Stimulated activated CD4-positive, alpha-beta T cell treated with anti-CD3 and anti-CD28 coated beads, Interleukin-4, amount 100 ng/mL, for 48 hours (primary cell): ENCODE measurements at places on chromosomes 4 and X.

GRCh38 chr4:123777373-123777772 lies 380.8 kb downstream of the SPRY1 start:
- no peak for DNase-seq

DNA sequence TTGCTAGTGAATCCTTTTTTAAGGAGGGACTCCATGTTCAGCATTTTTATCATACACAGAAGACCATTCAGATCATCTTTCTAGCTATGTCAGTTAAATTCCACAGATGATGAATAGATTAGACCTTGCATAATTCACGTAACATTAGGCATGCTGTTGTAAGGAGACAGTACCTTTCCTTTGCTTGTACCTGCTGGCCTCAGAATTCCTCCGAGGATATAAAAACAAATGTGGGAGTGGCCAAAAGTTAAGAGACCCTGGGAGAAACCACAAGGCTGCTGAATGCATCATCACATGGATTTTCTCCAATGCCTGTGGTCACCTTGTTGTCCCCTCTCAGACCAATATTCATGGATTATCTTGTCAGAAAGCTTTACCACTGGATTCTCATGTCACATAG lies 201.4 kb downstream of the MAGEB17 start:
- DNase-seq, result no peak

DNA sequence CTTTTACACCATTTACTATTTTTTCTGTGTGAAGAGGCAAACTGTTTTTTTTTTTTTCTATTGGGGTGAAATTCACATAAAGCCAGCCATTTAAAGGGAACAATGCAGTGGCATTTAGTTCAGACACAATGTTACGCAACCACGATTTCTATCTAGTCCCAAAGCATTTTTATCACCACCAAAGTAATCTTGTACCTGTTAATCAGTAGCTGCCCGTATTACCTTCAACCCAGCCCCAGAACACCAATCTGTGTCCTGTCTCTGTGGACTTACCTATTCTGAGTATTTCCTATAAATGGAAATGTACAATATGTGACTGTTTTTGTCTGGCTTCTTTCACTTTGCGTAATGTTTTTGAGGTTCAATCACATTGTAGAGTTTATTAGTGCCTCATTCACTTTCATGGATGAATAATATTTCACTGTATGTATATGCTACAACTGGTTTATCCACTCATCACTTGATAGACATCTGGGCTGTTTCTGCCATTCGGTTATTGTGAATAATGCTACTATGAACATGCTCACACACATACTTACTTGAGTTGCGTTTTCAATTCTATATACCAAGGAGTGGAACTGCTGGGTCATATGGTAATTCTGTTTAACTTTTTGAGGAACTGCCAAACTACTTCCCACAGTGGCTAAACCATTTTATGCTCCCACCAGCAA lies 116.2 kb downstream of the CDS1 start:
- no peak for DNase-seq

- DNase-seq, result no peak
These were observed 538 bp downstream of the STBD1 start for GRCh38 chr4:76306882-76307659.

GRCh38 chr4:38964942-38965775 lies 67.0 kb downstream of the TMEM156 start:
- DNase-seq, result no peak

GRCh38 chrX:20144491-20144890 lies 2.9 kb upstream of the EIF1AX start:
- no peak for DNase-seq

- DNase-seq, result no peak
These were observed 17.5 kb downstream of the PRSS12 start for GRCh38 chr4:118335324-118335723.

DNA sequence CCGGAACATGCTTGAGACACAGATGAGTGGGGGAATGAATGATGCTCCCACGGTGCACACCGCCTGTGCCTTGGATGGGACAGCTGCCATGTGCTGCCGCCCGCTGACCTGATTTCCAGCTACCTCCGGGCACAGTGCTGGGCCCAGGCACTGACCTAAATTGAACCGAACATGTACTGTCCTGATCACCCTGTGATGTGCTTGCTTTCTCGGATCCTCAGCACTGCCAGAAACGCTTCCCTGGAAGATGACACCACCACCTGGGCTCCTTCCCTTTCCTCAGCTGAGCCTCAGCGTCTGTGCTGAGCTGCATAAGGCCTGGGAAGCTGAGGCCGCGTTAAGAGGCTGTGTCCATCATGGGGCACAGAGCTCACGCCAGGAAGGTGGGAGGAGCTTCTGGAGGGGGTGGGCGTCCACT lies 39.3 kb upstream of the MXD4 start:
- no peak for DNase-seq

GRCh38 chr4:177740563-177740962 lies 298.3 kb upstream of the AGA start:
- no peak for DNase-seq

- no peak for DNase-seq
These were observed 75.9 kb upstream of the ENPEP start for GRCh38 chr4:110400086-110400485.

GRCh38 chr4:176340871-176341685 lies 21.3 kb downstream of the SPCS3 start:
- no peak for DNase-seq

GRCh38 chr4:30719454-30720020 lies 632 bp upstream of the PCDH7 start:
- no peak for DNase-seq

- no peak for DNase-seq
These were observed 803.6 kb downstream of the GLUD2 start for GRCh38 chrX:121851033-121851432.

DNA sequence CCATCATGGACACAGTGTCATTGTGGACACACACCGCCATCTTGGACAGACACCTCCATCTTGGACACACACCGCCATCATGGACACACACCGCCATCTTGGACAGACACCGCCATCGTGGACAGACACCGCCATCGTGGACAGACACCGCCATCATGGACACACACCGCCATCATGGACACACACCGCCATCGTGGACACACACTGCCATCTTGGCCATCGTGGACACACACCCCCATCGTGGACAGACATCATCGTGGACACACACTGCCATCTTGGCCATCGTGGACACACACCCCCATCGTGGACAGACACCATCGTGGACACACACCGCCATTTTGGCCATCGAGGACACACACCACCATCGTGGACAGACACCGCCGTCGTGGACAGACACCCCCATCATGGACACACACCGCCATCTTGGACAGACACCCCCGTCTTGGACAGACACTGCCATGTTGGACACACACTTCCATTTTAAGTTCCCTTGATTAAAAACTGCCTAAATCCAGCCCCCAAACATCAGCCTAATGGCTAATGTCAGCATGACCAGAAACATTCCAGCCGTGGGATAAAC lies 9.1 kb downstream of the ASMTL start:
- no peak for DNase-seq
